CD8-positive, alpha-beta T cell (primary cell): ENCODE measurements at places on chromosomes 1 and 21.

GRCh38 chr1:208858738-208859137 is 614.6 kb upstream of the PLXNA2 start:
- no peak for DNase-seq

DNA sequence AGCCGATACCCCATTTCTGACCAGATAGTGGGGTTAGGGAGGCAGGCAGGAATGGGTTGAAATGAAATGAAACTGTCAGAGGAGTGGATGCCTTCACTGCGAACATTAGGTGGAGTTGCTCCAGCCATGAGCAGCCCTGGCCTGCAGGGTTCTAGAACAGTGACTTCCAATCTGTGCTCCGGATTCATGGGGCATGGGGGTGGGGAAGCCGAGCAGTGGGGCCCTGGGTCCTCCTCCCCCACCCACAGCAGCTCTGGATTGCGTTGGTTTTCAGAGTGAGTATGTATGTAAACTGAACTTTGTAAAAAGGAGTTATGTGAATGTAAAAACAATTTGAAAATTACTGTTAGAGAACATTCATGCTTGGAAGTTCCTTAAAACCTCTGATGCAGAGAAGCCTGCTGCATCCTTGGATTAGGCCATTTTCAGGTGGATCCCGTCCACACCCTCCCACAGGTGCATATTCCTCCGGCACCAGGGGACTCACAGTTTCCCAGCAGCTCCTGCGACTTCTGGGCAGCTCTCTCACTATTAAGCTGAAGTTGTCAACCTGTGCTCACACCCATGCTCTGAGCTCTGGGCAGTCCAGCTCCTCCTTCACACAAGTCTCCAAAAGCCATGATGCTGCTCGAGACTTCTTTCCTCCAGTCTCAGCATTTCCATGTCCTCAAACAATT is 54.4 kb upstream of the EDN2 start:
- DNase-seq = no peak

DNA sequence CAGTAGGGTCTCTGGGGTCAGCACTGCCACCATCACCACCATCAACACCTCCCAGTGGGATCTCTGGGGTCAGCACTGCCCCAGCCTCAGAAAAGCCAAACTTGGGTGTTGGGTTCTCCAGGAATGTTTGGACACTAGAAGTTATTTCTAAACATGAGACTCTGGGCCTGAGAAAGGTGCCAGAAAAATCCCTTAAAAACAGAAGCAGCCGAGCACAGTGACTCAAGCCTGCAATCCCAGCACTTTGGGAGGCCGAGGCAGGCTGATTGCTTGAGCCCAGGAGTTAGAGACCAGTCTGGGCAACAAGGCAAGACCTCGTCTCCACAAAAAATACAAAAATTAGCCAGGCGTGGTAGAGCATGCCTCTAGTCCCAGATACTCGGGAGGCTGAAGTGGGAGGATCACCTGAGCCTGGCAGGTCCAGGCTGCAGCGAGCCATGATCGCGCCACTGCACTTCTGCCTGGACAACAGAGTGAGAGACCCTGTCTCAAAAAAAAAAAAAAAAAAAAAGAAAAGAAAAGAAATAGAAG is 470 bp downstream of the PTAFR start:
- DNase-seq = no peak

DNA sequence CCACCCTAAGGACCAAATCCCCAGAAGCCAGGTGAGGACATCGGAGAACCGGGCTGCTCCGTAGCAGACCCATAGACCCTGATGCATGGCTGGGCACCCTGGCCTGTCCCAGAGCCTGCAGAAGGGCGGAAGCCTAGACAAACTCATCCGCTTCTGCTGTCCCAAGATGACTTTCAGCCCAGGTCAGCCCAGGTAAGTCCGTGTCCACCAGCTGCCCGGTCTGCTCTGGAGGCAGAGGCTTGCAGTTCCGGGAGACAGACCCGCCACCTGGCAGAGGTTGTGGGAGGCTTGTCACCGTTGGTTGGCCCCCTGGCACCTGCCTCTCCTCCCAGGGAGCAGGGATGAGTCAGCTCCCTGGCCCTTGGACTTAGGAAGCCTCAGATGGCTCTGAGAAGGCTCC is 22.8 kb upstream of the POFUT2 start:
- no peak for DNase-seq

- no peak for DNase-seq
These were observed 9.6 kb downstream of the DHRS3 start for GRCh38 chr1:12608311-12608957.

DNA sequence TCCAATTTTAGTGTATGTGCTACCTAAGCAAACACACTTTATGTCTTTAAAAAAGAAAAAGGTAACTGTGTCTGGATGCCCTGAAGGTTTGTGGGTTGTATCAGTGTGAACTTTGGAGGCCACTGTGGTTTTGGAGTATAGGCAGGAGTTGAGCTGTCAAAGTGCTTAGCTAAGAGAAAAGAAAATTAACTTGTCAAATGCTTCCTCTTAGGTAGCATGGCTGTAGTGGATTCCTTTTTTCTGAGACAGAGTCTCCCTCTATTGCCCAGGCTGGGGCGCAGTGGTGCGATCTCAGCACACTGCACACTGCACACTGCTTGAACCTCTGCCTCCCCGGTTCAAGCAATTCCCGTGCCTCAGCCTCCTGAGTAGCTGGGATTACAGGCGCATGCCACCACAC is 11.2 kb upstream of the SLC41A1 start:
- DNase-seq = no peak

- DNase-seq = no peak
These were observed 168.9 kb upstream of the HOOK1 start for GRCh38 chr1:59645893-59646292.

DNA sequence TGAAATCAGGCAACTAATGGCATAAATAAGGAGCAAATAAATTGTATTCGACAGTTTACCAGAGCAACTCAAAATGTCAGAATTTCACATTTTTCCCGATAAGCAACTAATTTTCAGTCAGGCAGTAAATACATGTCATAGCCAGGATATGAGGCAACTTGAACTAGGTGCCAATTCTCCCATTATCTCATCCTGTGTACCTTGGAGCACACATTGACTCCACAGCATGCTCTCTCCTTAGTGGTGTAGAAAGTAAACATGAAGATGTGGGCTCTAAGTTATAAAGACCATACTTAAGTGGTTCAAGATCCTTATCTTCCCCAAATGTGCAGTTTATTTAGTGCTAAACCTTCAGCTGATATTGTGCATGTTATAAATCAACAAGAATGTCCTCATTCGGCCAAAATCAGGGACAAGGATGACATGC is 197.8 kb downstream of the VAV3 start:
- no peak for DNase-seq

- peak; percentile 4 for DNase-seq
These were observed 246.1 kb upstream of the DUSP10 start for GRCh38 chr1:221987860-221988520.
